Fibroblast of skin of abdomen (primary cell): ENCODE measurements at places on chromosomes 3 and 15.

DNA sequence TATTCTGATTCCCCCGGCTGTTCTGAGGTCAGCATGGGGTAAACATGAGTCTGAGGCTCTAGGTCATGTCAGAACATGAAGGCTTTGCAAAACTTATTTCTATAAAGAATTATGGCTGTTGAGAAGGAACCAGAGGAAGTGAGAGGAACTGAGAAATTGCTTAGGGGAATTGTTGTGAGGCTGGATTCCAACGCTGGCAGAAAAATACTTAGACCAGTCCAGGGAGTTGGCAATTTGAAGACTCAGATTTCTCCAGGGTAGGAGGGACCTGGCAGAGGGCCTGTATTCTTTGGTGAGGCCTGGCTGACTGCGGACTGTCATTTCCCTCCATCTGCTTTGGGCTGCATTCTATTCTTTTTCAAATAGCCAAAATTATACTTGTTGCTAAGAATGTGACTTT lies 155.5 kb downstream of the PLD1 start:
- DNase-seq, result peak; percentile 27

GRCh38 chr3:101262393-101263240 lies 57.8 kb downstream of the IMPG2 start:
- DNase-seq, result no peak

GRCh38 chr3:142693136-142693853 lies 30.5 kb upstream of the TRPC1 start:
- no peak for DNase-seq

- no peak for DNase-seq
Measured at GRCh38 chr3:49711489-49711888, 8.0 kb downstream of the AMIGO3 start.

DNA sequence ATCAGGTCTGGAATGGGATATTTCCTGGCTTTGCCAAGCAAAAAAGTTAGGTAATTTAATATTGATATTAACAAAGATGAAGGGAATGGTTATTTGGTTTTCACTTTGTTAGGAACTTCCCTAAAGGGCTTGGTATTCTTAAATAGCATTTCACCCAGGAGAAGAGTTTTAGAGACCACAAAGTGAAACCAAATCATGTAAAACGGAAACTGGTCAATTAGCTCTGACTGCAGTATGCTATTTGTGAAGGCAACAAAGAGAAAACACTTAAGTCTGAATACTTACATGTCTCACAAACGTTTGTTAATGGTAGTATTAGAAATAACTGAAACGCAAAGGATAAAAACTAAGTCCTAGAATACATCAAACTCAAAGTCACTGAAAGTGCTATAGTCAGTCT lies 32.4 kb upstream of the SETMAR start:
- no peak for DNase-seq

- DNase-seq, result no peak
Measured at GRCh38 chr3:55858302-55858701, 371.2 kb upstream of the WNT5A start.

DNA sequence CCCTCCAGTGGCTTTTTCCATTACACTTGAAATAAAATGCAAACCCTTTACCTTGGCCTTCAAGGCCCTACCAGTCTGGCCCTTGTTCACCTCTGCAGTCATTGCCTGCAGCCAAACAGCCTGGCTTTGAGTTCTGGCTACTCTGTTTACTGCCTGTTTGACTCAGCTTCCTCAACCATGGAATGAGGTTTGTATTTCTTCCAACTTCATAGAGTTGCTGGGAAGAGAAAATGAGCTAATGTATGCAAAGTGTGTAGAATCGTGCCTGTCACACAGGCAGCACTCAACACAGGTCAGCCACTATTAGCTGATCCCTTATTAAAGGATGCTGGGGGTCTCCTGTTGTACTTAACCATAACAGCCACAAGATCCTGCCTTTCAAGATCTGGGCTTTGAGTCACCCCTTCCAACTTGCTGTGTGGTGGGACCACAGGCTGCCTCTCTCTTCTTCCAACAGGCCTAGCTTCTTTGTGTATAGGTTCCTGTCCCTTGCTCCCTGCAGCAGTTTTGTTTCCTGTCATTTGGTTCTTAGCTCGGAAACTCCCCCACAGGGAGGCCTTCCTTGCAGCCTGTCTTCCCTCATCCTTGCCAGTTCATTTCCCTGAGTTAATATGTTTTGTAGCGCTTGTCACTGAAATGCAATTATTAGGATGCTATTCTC lies 6.4 kb downstream of the MED12L start:
- peak; percentile 3 for DNase-seq

- no peak for DNase-seq
Measured at GRCh38 chr3:178059119-178059518, 477.1 kb upstream of the KCNMB2 start.

DNA sequence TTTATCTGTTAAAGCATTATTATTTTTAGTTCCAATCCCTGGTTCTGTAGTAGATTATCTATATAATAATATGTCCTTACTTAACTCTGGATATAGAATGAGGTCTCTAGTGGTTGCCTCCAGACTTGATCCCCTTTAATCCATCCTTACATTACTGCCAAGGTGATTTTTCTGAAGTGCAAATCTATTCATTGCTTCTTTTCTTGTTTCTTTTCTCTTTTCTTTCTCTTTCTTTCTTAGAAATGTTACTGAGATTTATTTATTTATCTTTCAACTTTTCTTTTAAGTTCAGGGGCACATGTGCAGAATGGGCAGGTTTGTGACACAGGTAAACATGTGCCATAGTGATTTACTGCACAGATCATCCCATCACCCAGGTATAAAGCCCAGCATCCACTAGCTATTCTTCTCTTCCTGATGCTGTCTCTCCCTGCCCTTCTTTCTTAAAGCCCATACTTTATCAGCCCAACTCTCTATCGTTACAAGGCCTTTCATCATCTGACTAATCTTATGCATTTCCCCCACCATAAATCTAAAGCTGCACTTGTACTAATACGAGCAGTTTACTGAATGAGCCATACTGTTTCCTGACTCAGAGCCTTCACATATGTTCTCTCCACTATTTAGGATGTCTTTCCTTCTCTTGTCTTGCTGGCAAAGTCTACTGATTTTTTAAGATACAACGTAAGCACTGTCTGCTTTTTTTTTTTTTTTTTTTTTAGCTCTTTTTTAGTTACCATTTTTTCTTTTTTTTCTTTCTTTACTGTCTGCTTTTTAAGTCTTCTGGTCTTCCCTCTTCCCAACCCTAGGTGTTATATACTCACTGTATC lies 4.6 kb downstream of the GLCE start:
- peak; percentile 89 for DNase-seq
